Hematopoietic multipotent progenitor cell (in vitro differentiated cells): ENCODE measurements at places on chromosomes 13 and 19.

GRCh38 chr13:50911081-50911631 lies 1.6 kb downstream of the RNASEH2B start:
- DNase-seq, result no peak

GRCh38 chr19:28169168-28169887 lies 1043.6 kb downstream of the UQCRFS1 start:
- no peak for DNase-seq

GRCh38 chr13:35191883-35192282 lies 249.8 kb downstream of the NBEA start:
- no peak for DNase-seq

GRCh38 chr13:54016542-54016941 lies 987.9 kb downstream of the OLFM4 start:
- no peak for DNase-seq

GRCh38 chr19:45467115-45467455 lies 711 bp upstream of the FOSB start:
- DNase-seq, result no peak

- DNase-seq, result no peak
These were observed 2.2 kb downstream of the ZNF100 start for GRCh38 chr19:21765151-21765550.

DNA sequence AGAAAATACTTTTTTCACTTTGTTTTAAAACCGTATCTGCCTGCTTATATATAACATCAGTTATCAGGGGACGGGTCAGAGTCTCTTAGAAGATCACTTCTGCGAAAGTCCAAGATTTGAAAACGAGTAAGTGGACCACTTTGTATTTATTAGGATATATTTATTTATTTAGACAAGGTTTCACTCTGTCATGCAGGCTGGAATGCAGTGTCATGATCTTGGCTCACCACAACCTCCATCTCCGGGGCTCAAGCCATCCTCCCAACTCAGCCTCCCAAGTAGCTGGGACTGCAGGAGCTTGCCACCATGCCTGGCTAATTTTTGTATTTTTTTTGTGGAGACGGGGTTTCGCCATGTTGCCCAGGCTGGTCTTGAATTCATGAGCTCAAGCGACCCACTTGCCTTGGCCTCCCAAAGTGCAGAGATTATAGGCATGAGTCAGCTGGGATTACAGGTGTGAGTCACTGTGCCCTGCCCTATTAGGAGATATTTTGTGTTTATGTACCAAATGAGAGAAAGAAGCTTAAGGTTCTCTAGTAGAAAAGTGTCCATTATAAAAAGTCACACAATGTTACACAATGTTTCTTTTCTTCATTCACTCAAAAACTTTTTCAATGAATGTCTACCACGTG lies 39.5 kb downstream of the RASL11A start:
- no peak for DNase-seq

- no peak for DNase-seq
These were observed 26.9 kb downstream of the SCGB2B2 start for GRCh38 chr19:34649886-34650543.

DNA sequence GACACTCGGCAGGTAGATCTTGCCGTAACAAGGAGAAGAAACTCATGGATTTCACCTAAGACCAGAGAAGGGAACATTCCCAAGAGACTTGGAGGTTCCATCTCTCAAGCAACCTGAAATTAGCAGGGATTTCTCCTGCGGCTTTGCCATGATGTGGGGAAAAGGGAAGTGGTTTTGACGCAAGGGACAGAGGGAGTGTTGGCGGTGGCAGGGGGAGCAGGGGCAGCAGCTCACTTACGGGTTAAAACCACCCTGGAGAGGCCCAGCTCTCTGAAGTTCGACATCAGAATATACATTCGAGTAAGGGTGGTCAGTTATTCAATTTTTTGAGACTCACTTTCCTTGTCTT lies 76.1 kb upstream of the POMP start:
- no peak for DNase-seq

- DNase-seq, result peak; percentile 83
These were observed 20.1 kb downstream of the WTIP start for GRCh38 chr19:34501339-34502320.

GRCh38 chr13:109093998-109094397 lies 464.6 kb downstream of the MYO16 start:
- peak; percentile 51 for DNase-seq

- peak; percentile 7 for DNase-seq
These were observed 139.9 kb downstream of the ZAR1L start for GRCh38 chr13:32175307-32175706.
